ENCODE measurements at places on chromosomes 7 and 10. TPM values are rescaled to one million over a fixed set of nuclear protein-coding genes. Genes with fewer than 3 reads are reported as not detected.

DNA sequence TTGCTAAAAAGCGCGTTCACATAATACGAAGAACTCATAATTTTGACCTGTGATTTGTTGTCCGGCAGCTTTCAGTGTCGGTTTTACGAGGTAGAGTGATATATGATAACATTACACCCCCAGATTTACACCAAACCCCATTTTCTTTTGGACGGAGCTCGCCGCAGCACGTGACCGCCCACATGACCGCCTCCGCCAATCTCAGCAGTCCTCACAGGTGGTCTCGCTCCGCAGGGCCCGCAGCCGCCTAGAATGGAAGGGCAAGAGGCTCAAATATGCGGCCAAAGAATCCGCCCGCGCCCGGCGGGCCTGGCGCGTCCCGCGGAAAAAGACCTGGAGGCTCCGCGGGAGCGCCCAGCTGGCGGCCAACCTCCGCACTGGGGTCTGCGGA, at the start of gene HOXA7:
Gene HOXA7, minus strand, starts transcription at position 168 of the 391 bp plus-strand sequence. Its CDS starts 130 bp downstream, at position 38.
- no peak for DNase-seq

DNA sequence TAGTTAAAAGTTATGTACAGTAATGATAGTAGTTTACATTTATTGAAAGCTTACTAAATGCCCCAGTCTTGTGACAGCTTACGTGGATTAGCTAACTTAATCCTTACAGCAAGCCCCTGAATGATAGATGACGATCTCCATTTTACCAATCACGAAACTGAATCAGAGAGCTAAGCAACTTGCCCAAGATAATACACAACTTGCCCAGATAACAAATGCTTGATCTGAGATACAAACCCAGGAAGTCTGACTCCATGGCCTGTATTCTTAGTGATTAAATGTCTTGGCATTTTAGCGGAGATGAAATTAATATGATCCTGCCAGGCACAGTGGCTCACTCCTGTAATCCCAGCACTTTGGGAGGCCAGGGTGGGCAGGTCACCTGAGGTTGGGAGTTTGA, 46.9 kb upstream of the FMC1 start:
- no peak for DNase-seq

DNA sequence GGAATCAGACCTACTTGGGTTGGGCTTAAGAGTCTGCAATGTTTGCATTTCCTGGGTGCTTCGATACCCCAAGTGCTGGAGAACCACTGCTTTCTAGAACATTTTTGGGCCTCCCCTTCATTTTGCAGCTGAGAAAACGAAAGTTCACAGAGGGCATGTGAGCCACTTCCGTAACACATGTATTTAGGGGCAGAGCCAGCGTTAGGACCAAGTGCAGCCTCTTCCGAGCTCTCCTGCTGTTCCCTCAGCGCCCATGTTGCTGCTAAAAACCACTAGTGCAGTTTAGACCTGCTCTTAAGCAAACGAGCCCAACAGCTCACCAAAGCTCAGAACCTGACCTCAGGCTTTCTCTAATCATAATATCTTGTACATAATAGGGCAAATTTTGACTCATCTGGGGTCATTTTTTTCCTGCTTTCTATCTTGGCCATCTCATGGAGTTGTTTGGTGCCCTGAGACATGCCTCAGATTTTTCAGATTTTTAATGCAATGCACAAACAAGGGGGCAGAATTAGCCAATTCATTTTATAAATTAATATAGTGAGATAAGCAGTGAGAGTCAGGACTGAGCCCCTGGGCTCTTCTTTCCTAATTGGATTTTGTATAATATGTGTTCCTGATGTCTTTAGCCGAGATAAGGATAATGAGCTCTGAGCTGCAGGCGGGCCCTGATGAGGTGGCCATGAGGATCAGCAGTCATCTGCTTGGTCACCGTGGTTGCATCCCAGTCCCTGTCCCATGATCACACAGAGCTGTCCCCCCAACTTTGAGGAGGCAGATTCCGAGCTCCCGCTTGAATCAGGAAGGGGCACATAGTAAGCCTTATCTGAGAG, 12.9 kb downstream of the BAG3 start:
- DNase-seq, result no peak

GRCh38 chr10:121243609-121244241, 354.5 kb downstream of the FGFR2 start:
- no peak for DNase-seq

Gene SPDYE1
- not detected for total RNA-seq

DNA sequence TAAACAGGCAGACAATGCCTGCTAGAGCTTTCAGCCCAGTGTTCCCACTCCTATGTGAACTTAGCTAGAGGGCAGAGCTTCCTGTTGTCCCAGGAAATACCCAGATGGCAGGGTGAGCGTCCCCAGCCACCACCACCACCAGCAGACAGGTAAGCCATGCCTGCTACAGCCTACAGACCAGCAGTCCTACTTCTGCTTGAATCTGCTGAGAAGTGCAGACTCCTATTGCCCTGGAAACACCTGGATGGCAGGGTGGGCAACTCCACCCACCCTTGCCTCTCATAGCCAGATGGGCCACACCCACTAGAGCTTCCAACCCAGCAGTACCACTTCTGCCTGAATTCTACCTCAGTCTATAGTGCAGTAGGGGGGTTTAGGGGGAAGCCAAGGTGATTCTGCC, 64.4 kb downstream of the FBXL13 start:
- no peak for DNase-seq

Gene ZNF853
- total RNA-seq, result 23.6 TPM

DNA sequence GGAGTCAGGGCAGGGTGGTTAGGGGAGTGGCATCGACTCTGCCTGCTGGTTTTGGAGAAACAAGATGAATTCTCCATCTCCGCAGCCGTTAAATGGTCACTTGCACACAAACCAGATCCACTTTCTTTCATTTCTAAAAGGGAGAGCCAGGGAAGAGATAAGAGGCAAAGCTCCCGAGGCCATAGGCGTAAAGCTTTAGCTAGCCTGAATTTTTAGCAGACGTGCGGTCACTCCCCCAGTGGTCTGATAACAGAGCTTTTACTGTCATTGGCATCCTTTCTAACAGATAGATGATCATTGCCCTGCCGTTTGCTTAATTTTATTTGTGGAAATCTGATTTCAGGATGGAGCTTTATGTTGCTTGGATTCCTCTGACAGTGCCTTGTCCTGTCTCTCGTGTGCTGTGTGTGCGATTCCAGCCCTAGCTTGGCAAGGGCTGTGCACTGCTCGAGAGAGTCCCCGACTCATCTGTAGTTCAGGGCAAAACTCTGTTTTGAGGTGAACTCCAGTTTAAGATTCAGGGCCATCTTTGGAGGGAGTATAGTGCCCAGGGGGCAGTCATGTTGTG, 62.5 kb downstream of the GATA3 start:
- DNase-seq, result no peak

DNA sequence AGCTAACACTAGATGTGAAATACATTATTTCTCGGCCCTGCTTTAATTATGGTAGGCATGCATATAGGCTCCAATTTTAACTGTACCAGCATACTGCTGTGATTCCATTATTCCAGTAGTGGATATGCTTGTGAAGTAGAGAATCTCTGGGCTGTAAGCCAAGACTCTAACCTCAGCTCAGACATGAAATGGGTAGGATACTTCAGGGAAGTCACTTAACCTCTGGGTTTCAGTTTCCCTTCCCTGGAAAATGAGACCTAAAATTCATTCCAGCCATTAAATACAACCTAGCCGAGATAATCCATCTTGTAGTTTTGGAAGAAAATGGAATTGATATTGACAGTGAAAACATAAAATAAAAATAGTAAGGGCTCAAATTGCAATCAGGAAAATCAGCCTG, 59.6 kb upstream of the TRIL start:
- no peak for DNase-seq

GRCh38 chr10:71125749-71126107, 86.6 kb upstream of the UNC5B start:
- DNase-seq, result no peak

Gene LIPF
- not detected for total RNA-seq

Gene LMOD2
- not detected for total RNA-seq

DNA sequence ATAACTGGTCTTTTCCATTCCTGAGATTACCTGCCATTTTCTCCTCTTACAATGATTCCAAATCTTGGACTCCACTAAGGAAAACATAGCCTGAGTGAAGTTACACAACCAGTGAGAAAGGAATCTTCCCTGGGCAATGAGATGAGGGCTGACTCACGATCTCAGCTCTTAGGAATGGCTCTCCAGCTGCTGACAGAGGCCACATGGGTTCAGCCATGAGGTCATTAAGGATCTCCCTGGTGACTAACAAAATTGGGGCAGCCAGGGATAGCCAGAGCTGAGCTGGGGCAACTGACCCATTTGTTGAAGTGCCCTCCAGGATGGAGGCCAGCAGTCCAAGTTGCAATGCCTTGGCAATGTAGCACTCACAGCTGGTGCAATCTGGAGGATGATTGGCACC, 78.7 kb upstream of the MKLN1 start:
- peak; percentile 27 for DNase-seq

DNA sequence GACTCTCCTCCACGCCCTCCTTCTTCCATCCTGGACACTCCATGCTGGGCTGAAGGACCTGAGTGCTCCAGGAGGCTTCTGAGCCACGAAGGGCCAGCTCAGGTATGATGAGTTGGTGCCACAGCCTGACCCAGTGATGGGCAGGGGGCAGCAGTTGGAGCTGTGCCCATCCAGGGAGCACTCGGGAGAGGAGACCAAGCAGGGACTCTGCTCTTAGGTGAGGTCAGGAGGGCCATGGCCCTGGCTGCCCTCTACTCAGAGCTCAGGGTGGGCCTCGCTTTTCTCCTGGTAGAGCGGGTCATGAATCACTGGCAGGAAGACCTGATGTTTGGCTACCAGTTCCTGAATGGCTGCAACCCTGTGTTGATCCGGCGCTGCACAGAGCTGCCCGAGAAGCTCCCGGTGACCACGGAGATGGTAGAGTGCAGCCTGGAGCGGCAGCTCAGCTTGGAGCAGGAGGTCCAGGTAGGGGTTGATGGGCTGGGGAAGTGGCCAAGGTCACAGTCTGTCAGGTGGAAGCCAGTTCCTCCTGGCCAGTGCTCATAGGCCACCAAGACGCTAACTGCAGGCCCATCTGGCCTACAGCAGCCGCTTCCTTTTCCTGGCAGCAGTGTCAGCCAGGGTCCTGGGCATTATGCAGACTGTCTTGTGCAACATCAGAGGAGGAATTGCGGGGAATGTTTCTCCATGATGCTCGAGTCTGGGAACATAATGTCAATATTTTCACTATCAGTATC, 50.8 kb downstream of the ALOX5 start:
- DNase-seq, result no peak

Gene PRSS37
- total RNA-seq, result not detected

Gene FAM237B
- under 0.01 TPM for total RNA-seq

GRCh38 chr7:111371437-111371836, 190.9 kb downstream of the IMMP2L start:
- DNase-seq, result no peak

DNA sequence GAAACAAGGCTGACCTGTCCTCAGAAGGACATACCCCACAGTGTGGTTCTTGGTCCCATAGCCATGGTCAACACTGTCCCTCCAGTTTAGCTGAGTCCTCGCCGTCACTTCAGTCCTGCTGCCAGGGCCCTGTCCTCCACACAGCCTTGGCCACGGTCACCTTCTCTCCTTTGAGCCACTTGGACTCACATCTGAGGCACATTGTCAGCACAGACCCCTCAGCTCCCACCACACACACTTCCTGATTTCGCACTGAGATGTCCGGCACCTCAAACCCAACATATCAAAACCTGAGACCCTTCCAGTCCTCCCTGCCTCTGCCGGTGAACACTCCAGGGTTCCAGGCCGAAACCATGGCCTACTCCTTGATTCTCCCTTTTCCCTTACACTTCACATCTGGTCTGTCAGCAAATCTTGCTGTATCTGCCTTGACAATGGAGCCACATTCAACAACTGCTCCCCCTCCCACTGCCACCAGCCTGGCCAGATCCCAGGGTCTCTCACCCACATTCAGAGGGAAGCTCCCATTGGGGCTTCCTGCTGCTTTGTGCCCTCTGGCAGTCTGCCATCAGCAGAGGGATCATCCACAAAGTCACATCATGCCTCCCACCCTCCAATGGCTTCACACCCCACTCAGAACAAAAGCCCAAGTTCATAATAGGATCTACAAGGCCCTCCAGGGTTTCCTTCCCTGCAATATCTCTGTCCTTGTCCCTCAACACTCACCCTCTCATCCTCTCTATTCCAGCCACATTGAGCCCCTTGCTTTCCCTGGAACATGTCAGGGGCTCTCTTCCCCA, 219.6 kb upstream of the SHH start:
- DNase-seq, result no peak

Gene RBM20
- 0.41 TPM for total RNA-seq

Gene MET
- 2.9 TPM for total RNA-seq

GRCh38 chr10:108788891-108789290, 1134.4 kb downstream of the XPNPEP1 start:
- no peak for DNase-seq

- DNase-seq, result no peak
These were observed 21.3 kb downstream of the TAS2R16 start for GRCh38 chr7:122974229-122974628.

Gene CNTNAP2
- total RNA-seq, result 110 TPM

- DNase-seq, result no peak
These were observed 125.0 kb downstream of the DNAJB6 start for GRCh38 chr7:157461573-157462418.

- no peak for DNase-seq
These were observed 19.6 kb downstream of the NEBL start for GRCh38 chr10:20877554-20877953.

GRCh38 chr7:50449881-50450589, at the start of gene FIGNL1:
TSS of gene FIGNL1 (minus strand) at chr7:50450350. CDS start at chr7:50447287, 3,063 bp downstream.
- peak; percentile 74 for DNase-seq

DNA sequence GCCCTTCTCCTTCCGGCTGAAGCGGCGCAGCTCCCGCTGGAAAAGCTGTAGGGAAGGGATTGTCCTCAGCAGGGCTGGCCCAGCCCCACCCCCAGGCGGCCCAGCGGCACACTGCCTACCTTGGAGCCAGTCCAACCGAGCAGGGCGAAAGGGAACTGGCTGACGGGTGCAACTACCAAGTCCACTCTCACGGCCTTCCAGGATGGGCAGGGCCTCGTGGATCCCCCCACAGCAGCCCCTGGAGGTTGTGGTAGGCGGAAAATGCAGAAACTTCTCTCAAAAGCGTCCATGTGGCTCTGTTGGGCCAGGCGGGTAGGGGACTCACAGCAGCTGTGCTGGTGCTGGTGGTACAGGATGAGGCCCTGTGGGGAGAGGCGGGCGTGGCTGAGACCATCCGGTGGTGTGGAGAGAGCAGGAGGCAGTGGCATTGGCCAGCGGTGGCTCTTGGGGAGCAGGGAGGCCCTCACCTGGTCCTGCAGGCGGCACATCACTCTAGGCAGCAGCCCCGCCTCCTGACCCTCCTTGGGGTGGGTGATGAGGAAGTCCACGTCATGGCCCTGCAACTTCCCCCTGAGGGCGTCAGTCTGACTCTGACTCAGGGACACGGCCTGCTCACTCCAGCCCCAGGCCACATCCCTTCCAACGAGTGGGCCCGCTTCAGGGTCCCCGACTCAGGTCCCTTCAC, 8.4 kb upstream of the PGAM2 start:
- DNase-seq, result peak; percentile 62

Gene CDK1
- total RNA-seq, result 15.1 TPM

Gene ENTPD1
- 6.9 TPM for total RNA-seq

All from frontal cortex (tissue), 4 donors.